ENCODE measurements at places on chromosomes 6 and 20.

DNA sequence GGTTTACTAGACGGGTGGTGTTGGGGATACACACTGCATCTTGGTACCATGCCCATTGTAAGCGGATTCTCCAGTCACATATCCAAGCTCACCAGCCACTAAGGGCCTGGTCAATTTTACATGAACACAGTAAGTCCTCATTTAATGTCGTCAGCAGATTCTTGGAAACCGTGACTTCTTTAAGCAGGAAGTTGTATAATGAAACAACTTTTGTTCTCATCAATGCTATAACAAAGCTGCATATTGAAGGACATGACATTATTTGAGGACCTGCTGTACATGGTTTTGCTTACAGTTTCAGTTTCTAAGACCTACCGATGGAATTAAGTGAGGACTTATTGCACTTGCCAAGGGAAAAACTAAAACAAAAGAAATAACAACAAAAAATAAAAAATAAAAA, 295.6 kb downstream of the SYNE1 start:
- ATAC-seq: no peak

DNA sequence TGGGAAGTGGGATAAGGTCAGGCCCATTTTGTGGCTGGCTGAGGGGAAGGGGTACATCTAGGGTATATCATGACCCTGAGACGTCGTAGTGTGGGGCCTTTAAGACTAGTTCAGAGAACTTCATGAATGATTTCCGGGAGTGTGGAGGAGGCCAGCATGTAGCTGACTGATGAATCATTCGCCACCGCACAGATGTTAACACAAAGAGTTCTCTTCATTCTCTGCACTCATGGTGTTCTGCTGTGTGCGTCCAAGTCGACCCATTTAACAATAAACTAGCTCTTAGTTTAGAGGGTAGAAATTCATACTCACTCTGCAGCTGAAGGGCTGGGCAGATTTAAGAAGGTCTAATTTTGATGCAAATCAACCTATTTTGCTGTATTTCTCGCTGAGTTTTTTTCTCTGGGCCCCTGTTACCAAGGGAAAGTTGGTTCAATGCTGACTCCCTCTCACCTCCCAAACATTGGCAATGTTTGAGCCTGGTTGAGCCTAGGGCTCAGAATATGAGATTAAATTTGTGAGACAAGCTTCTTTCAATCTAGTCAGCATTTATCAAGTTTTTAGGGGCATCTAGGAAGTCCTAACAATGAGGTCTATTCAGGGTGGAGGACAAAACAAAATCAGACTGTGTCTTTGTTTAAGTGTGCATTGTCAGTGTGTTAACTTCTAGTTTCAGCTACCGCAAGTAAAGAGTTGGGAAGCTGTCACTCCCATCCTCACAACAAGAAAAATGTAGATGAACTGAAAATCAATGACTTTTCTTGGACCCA, 106.8 kb upstream of the CBLN4 start:
- ATAC-seq: no peak

- ATAC-seq: no peak
Observed at GRCh38 chr6:47363736-47364135, 54.0 kb upstream of the TNFRSF21 start.

- ATAC-seq: no peak
Observed at GRCh38 chr6:4901386-4902061, 102.3 kb downstream of the RPP40 start.

- ATAC-seq: peak; percentile 12
Observed at GRCh38 chr6:43937236-43938177, 167.5 kb downstream of the VEGFA start.

- ATAC-seq: no peak
Observed at GRCh38 chr6:162666246-162666645, 61.3 kb downstream of the PRKN start.

DNA sequence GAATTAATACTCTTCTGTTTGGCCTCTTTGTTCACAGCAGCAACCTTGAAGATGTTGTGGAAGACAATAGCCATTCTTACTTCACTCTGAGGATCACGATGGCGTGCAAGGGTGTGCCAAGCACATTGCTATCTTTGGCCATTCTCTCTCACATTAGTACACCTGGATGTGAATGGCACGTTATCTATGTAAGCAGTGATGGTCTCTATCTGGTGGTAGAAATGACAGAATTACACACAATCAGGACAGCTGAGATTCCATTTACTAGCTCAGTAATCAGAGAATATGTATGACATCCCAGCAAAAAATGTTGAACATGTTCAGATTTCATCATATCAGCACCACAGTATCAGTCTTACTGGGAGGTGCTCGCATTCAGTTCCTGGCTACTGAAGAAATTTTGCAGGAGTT, 116.2 kb downstream of the LCA5 start:
- ATAC-seq: 0 out of 3 replicates have a peak, but pooled peaks have one; percentile 37

- no peak for ATAC-seq
Observed at GRCh38 chr6:45003387-45003786, 324.7 kb upstream of the RUNX2 start.

- ATAC-seq: no peak
Observed at GRCh38 chr6:2641044-2641725, 109.5 kb downstream of the MYLK4 start.

GRCh38 chr6:67558985-67559384, 1076.1 kb upstream of the ADGRB3 start:
- ATAC-seq: no peak

GRCh38 chr6:147586044-147586443, 77.6 kb downstream of the SAMD5 start:
- ATAC-seq: no peak

DNA sequence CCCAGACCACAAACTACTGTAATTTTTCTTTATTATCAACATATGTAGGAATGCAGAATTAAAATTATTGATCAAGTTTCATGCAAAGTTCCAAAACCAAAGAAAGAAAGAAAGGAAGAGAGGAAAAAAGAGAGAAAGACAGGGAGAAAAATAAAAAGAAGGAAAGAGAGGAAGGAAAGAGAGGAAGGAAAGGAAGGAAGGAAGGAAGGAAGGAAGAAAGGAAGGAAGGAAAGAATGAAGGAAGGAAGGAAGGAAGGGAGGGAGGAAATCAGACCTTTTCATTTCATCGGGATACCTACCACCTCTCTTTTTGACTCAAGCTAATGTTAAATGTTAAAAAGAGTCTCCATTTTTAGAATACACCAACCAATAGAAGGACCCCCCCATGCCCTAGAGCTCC, 31.9 kb downstream of the DCDC2 start:
- ATAC-seq: no peak

- no peak for ATAC-seq
Observed at GRCh38 chr6:56199956-56200355, 47.4 kb downstream of the COL21A1 start.

GRCh38 chr6:119590066-119590465, 240.5 kb upstream of the MAN1A1 start:
- ATAC-seq: no peak

GRCh38 chr6:142013287-142013686, 119.4 kb upstream of the GJE1 start:
- ATAC-seq: peak; percentile 78

DNA sequence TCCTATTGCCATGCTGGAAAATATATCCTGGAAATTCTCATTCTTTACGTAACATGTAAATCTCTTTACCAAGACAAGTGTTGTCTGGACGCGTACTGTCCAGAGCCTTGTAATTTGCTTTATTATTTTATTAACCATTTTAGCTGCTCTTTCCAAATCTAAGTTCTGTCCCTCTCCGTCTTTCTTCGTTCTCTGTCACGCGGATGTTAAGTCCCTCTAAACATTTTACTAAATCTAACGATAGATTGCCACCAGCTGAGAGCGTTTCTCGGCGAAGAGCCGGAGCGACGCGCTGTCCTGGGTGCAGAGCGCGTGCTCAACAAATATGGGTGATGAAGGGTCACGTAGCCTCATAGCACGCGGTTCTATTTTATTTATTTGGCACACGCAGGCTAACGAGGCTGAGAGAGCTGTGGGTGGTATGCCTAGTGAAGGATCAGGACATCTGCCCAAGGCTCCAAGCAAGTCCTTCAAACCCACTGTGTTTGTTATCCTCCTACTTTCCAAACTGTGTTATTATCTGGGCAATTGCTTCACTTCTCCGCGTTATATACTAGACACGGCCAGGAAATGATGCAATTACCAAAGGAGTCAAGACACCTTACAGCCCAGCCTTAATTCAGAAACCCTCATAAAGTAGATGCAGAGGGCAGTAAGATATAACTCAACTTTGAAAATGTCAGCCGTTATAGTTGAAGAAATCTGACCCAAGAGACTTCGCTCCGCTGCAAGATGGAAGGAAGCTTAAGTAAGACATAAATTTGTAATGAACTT, 10.0 kb upstream of the NCOA7 start:
- ATAC-seq: peak; percentile 82

- no peak for ATAC-seq
Observed at GRCh38 chr6:147833607-147834006, 325.1 kb downstream of the SAMD5 start.

DNA sequence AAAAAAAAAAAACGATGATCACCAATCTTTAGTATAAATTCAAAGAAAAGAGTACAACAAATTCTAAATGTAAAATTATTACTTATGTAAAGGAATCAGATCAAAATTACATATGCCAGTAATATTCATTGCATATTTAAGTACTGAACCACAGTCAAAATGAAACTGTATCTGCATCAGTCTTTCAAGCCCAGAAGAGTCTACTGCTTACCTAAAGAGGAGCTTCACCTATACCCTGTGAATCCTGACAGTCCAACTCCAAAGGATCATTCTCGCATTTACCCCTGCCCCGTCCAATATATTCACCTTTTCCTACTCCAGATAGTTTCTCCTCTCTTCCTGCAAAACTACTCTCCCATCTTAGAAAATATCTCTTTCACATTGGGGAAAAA, 9.2 kb downstream of the ATG5 start:
- ATAC-seq: peak; percentile 38

GRCh38 chr20:48090314-48090713, 305.0 kb upstream of the SULF2 start:
- no peak for ATAC-seq

DNA sequence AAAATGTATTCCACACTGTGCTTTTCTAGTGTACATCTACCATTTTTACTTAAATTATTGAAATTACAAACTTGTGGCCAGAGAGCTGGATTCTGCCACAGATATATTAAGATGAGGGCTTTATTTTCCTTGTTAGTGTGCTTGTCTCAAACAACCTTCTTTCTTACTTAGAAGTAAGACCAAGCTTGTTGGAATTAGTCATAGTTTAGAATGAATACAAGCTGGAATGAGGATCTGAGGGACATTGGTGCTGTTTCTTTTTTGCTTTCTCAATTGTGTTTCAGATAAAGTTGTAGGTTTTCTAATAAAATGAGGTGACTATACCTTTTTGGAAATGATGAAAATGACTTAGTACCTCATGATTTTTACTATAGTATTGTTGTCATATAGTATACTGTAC, 40.3 kb downstream of the UBR2 start:
- ATAC-seq: no peak

DNA sequence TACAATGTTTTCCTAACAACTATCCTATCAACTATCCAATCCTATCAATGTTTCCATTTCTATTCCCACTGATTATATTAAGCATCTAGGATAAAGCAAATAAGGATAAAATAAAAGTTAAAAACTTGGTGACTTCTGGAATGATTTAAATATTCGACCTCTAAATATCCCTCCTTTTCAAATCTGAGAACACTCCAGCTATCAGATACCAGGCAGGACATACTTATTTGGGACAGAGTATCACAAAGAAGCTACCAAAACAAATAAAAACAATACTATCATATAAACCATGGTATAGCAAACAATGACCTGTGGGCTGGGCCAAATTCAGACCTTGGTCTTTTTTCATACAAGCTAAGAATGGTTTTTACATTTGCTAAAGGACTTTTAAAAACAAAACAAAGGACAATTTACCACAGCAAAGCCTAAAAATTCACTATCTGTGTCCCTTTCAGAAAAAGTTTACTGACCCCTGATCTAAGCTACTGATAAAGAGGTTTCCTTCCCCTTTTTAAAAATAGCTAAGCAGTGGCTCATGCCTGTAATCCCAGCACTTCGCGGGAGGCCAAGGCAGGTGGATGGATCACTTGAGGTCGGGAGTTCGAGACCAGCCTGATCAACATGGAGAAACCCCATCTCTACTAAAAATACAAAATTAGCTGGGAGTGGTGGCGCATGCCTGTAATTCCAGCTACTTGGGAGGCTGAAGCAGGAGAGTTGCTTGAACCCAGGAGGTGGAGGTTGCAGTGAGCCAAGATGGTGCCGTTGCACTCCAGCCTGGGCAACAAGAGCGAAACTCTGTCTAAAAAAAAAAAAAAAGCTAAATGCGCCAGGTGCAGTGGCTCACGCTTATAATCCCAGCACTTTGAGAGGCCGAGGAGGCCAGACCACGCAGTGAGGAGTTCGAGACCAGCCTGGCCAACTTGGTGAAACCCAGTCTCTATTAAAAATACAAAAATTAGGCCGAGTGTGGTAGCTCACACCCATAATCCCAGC, 6.0 kb downstream of the NUP153 start:
- ATAC-seq: no peak

- ATAC-seq: no peak
Observed at GRCh38 chr6:135072753-135073152, 18.1 kb upstream of the HBS1L start.

GRCh38 chr6:134106702-134107101, 54.3 kb upstream of the SLC2A12 start:
- ATAC-seq: no peak

DNA sequence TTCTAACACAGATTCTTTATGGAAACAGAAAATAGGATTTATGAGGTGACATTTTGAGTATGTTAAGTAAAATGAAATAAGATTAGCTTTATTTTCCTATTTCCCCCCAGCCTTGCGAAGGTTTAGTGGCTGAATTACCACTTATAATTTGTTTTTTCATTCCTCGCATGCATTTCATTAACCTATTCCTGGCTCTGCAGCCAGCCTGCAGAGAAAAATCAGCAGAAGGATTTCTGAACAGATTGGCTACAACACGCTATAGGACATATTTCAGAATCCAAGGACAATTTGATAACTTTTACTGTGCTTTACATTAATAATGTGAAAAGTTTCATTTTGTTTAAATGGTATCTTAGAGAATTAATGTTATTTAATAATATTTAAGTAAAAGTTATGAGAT, 162.4 kb upstream of the MMS22L start:
- ATAC-seq: no peak

- ATAC-seq: no peak
Observed at GRCh38 chr6:1558388-1558787, 51.3 kb upstream of the FOXC1 start.

DNA sequence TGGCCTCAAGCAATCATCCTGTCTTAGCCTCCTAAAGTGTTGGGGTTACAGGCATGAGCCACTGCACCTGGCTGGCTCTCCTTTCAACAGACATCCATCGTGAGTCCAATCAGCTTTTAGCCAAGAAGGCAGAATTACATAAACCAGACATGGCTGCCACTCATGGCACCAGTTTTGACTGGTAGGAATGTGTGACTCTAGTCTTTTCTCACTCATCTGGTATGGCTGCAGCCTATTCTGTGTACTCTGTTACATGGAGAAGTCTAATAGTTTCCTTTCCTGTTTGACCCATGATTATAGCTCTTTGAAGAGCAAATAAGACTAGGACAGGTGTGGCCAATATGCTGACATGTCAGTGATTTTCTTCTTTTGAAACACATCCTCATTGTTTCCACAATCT, 27.0 kb upstream of the RNF144B start:
- no peak for ATAC-seq

- ATAC-seq: no peak
Observed at GRCh38 chr6:129874837-129875236, 13.7 kb upstream of the TMEM244 start.

Measured in SK-N-SH treated with all-trans-retinoic acid at 6 μM for 48 hours (cell line).